ENCODE measurements at places on chromosomes 5 and 9.

- DNase-seq = no peak
Measured at GRCh38 chr9:26234865-26235264, 556.6 kb upstream of the TUSC1 start.

DNA sequence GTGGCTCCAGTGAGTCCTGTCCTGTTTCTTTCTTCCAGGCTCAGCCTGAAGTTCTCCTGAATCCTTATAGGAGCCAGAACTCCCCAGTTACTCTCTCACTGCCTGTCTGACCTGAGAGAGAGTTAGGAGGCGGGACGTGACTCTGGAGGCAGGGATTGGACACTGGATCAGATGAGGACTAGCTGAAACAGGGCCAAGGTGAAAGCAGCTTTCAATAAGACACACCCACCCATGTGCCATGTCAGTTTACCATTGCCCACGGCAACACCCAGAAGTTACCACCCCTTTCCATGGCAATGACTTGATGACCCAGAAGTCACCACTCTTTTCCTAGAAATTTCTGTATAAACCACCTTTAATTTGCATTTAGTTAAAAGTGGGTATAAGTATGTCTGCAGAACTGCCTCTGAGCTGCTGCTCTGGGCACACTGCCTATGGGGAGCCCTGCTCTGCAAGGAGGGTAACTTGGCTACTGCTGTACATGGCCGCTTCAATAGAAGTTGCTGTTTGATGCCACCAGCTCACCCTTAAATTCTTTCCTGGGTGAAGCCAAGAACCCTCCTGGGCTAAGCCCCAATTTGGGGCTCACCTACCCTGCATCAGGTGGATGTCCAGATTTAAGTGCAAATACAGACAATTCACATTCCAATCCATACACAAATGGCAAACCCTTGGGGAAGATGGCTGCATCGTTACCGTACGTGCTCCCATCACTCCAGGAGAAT lies 13.7 kb downstream of the FCN2 start:
- no peak for DNase-seq

- DNase-seq = no peak
Measured at GRCh38 chr5:98128271-98128670, 645.2 kb upstream of the RGMB start.

- DNase-seq = no peak
Measured at GRCh38 chr9:134424818-134425217, 98.6 kb downstream of the RXRA start.

- DNase-seq = no peak
Measured at GRCh38 chr5:83197326-83197967, 120.1 kb downstream of the XRCC4 start.

DNA sequence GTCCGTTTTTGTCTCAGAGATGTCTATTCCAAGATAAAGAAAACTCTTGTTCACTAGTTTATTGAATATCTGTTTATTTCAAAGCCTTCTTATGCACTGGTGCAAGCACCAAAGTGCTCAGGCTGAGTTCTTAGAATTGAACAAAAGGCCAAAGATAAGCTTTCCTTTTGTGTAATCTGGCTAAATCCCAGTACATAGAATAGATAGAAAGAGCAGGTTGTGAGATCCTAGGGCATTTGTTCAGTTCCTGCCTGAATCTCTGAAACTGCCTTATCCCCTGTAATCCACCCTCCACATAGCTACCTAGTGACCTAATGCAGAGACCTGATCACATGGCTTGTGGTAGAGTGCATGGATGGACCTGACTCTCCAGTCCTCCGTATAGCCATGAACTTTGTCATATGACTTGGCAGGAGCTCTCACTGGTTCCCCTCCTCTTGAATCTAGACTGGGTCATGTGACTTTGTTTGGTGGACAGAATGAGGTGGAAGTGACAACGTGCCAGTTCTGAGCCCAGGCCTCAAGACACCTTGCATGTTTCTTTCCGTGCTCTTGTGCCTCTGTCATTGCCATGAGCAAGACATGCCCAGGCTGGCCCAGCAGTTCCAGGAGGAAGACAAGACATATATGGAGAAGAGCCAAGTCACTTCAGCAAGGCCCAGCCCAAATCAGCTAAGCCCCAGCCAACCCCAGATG lies 139.3 kb upstream of the SHB start:
- no peak for DNase-seq

DNA sequence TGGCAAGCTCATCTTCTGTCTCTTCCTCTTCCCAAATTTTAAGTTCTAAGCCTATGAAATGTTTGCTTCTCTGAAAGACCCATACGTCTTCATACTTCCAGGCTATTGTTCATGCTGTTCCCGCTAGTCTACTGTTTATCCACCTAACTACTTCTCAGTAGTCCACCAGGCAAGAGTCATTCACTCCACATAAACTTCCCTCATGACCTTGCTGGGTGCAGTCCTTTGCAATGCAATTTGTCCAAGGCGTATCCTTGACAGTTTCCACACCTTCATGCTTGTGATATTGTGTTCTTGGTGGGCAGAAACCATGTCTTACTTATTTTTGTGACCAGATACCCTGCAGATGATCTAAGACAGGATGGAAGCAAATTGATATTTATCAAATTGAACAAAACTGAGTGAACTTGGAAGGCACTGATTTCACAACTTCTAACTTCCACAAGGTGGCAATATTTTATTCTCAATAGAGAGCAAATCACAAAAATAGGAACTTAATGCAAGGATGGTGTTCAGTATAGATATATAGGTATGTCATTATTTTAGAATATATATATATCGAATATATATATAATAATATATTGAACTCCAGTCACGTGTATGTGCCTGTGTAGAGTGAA lies 30.3 kb downstream of the TYRP1 start:
- DNase-seq = no peak

DNA sequence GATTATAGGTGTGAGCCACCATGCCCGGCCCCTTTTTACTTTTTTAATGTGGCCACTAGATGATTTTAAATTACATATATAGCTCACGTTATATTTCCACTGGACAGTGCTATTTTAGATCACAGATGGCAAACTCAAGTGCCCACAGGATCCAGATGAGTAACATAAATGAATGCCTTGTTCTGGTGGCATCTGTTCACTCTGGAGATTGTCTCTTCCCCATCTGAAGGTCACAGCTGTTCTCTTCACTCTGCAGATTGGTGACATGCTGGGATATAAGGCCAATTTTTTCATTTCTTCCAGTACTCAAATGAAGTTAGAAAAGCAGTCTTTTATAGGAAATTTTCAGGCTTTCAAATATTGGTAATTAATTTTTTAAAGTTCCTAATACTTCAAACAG lies 160.1 kb downstream of the DOCK8 start:
- DNase-seq = no peak

GRCh38 chr5:74112372-74113195 lies 486.6 kb downstream of the ARHGEF28 start:
- no peak for DNase-seq
